Stimulated activated CD8-positive, alpha-beta memory T cell treated with anti-CD3 and anti-CD28 coated beads, Interleukin-4, amount 100 ng/mL, for 1 hour (primary cell): ENCODE measurements at places on chromosomes 2 and 18.

GRCh38 chr2:53821810-53822209 is 35.0 kb downstream of the ERLEC1 start:
- DNase-seq: no peak

- DNase-seq: no peak
Observed at GRCh38 chr18:51998066-51998465, 341.9 kb upstream of the DCC start.

DNA sequence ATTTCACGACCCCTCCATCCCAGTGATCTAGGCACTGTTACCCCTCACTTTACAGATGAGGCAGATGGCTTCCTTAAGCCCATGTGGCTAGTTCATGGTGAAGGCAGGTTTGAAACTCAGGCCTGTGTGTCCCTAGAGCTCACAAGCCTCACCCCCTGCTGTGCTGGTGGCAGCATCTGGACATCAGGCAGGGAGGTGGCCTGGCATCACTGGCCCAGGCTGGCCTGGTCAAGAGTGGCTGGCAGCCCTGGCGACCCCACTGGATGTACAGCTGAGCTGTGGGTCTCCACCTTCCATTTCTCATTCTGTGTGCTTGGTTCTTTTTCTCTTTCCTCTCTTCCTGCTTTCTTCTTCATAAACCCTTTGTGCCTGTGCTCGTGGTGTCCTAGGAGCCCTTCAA is 56.3 kb downstream of the BOLA3 start:
- DNase-seq: no peak

- DNase-seq: no peak
Observed at GRCh38 chr18:45588376-45589355, 26.6 kb upstream of the SLC14A2 start.

- DNase-seq: no peak
Observed at GRCh38 chr2:161843936-161844335, 219.7 kb downstream of the SLC4A10 start.

DNA sequence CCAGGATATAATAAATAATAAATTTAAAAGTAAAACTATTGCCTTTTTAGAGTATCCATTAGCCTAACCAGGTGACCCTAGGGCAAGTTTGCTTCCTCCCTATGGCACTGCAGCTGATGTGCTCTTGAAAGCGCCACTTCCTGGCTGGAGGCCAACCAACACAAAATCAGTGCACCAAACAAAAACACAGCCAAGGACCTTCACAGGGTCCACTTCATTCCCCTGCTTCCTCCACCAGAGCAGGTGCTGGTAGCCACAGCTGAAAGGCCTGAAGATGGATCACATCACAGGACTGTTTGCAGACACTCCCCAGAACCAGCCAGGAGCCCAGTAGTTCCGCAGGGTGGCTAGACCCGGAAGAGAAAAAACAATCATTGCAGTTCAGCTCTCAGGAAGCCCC is 108.8 kb downstream of the TWIST2 start:
- DNase-seq: no peak

DNA sequence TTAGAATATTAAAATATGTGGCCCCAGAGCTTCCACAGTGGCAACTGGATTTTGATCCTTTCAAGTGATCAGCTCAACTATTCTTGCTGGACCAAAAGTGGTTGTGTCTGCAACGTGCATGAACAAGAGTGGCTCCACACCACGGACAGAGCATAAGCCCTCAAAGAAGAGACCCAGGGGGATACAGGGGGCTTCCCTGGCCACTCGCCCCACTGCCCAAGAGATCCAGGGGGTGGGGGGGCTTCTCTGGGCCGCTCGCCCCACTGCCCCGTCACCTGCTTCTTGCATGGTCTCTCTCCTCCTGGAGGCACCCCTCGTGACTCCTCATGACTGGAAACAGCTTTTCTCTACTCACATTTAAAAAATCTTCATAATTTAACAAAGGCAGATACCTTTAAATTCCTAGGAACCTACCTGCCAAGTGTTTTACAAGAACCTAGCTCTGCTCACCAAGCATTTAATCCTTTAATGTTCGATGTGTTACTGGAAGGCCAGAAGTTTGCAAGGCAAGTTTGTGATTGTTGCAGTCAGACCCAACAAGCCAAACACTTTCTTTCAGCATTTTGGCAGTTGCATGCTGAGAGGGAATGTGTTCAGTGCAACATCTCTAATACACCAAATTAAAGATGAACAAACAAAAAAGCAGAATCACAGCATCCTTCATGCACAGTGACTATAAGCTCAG is 174.3 kb downstream of the BCL2 start:
- no peak for DNase-seq

- no peak for DNase-seq
Observed at GRCh38 chr2:182509216-182509615, 82.4 kb upstream of the PDE1A start.

- no peak for DNase-seq
Observed at GRCh38 chr2:11427224-11427623, 38.7 kb downstream of the E2F6 start.

DNA sequence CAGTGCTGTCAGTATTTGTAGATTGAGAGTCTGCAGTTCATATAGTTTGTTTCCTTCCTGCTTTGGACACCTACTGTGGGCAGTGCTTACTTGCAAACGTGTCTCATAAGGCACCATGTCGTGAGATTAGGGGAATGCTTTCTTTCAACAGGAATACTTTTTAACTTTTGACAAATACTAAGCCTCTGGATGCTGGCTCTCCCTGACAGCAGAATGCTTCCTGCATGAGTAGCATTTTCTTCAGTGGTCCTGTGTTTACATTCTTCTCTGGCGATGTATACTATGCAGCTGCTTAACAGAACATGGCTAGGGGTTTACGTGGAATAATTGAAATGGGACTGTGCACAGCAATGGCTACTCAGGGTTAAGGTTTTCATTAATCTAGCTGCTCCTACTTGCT is 807.5 kb downstream of the MBD2 start:
- DNase-seq: no peak

DNA sequence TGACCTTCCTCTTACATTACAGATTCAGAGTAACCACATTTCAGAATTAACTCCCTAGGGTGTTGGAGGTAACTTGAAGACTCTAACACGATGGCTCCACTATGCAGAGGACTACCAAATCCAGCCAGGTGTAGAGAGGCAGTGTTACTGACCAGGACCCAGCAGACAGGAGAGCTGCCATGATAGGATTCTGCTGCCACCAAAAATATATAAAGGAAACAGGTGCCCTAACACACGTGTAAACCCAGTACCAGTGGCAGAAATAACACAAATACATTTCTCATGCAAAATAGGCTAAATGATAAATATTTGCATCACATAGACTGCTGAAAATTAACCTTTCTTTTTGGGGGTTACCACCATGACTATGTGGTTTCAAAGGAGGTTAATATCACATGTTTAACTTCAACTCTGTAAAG is 7.0 kb downstream of the ZBTB14 start:
- DNase-seq: no peak

DNA sequence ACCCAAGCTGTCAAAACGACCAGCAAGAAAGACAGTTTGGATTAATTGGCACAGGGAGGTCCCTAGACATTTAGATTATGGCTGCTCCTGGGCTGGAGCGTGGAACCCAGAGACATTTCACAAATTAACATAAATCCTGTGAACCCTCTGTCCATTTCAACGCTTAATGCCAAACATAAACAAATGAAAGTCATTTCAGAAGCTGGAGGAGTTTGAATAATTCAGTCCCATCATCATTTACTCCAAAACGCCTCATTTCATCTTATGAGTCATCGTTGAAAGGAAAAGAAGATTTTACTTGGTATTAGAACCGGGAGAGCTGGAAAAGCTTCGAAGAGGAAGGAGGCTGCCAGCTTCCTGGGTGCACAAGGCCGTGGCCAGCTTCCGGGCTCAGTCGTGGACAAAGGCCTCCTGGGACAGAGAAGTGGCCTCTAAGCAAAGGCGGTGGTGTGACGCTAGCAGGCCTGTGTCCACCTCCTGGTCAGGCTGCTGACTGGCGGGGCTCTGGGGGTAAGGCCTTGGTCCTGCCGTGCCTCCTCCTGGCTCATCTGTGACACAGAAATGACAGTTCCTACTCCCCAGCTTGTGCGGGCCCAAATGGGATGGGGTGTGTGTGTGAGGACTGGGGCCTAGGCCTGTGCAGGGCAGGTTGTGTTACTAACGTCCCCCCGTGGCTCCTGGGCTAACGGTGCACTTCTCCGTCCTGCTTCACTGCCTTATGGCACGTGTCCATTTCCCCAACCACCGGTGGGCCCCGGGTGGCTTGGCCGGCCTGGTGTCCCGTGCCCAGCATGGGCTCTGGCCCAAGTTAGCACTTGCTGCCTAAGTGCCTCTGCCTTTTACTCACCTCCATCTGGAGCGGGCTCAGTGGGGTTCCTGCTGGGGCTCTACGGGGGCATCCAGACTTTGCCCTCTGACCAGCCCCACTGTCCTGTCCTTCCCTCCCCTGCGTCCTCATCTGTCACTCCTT is 71.6 kb downstream of the RRM2 start:
- DNase-seq: no peak

- DNase-seq: no peak
Observed at GRCh38 chr2:178258916-178259315, 64.6 kb downstream of the OSBPL6 start.

DNA sequence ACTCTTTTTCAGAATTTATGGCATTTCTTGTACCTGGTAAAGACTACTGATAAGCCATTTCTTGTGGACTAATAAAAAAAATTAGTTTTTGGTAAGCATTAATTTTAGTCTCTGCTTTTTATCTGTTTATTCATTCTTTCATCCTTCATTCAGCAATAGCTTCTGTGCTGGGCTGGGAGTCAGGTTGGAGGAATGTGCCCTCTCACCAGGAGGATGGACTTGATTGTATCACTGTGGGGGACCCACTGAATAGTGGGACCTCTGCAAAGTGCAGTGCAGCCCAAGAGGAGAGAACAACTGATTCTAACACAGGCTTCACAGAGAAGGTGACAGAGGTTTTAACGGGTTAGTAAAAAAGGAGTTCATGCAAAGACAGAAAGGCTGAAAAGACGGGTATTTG is 39.1 kb downstream of the CDC42EP3 start:
- DNase-seq: no peak

- DNase-seq: no peak
Observed at GRCh38 chr2:174383796-174384195, 11.7 kb upstream of the SCRN3 start.

- DNase-seq: no peak
Observed at GRCh38 chr2:140650825-140651224, 1480.0 kb downstream of the LRP1B start.

GRCh38 chr2:6342273-6342920 is 523.3 kb downstream of the CMPK2 start:
- no peak for DNase-seq

GRCh38 chr2:215780907-215781685 is 232.3 kb downstream of the MREG start:
- no peak for DNase-seq

- no peak for DNase-seq
Observed at GRCh38 chr2:65605743-65606058, 173.3 kb upstream of the SPRED2 start.

DNA sequence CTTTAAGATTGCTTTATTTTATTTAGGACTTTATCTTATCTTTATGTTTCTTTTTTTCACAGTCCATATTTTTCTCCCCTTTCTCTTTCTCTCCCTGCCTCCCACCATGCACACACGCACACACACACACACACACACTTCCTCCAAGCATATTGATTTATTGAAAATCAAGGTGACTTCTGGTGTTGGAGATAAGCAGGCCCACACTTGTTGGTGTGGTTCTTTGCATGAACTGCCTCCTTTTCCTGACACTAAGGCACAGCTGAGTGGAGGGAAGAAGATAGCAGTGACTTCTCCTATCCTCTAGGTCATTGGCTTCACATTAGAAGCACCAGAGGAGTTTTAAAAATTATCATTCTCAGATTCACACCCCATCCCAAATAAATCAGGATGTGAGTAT is 18.0 kb downstream of the TBR1 start:
- DNase-seq: no peak
